ENCODE measurements at places on chromosomes 4 and X.

- DNase-seq = no peak
Measured at GRCh38 chr4:82287720-82288119, 86.1 kb downstream of the HNRNPD start.

- DNase-seq = no peak
Measured at GRCh38 chr4:89324671-89325070, 17.1 kb upstream of the GPRIN3 start.

GRCh38 chrX:119069128-119069527 lies 3.7 kb upstream of the CT47C1 start:
- no peak for DNase-seq

GRCh38 chr4:11281720-11282119 lies 147.0 kb downstream of the HS3ST1 start:
- no peak for DNase-seq

- peak; percentile 35 for DNase-seq
Measured at GRCh38 chrX:65528705-65529340, 5.8 kb downstream of the LAS1L start.

- peak; percentile 12 for DNase-seq
Measured at GRCh38 chr4:37977471-37978247, 17.5 kb downstream of the PTTG2 start.

- no peak for DNase-seq
Measured at GRCh38 chr4:30912098-30912714, 192.0 kb downstream of the PCDH7 start.

- DNase-seq = no peak
Measured at GRCh38 chr4:105306158-105306781, 159.6 kb downstream of the TET2 start.

All from neuronal stem cell (in vitro differentiated cells).